Motor neuron (in vitro differentiated cells): ENCODE measurements at places on chromosomes 3 and 15. TPM values are rescaled to one million over a fixed set of nuclear protein-coding genes. Genes with fewer than 3 reads are reported as not detected.

Gene NT5DC2
- 78.6 and 81.3 TPM in 2 replicates for total RNA-seq

Gene RASGRP1
- total RNA-seq, result 1.9 and 2.4 TPM in 2 replicates

Gene KNL1
- 13.1 and 13.7 TPM in 2 replicates for total RNA-seq

Gene ZNF860
- 0.13 and 0.14 TPM in 2 replicates for total RNA-seq

Gene SLC6A11
- total RNA-seq, result 0.64 and 0.79 TPM in 2 replicates

Gene CEP70
- 24.9 and 31.0 TPM in 2 replicates for total RNA-seq

Gene LMCD1
- total RNA-seq, result 4.2 and 6.0 TPM in 2 replicates

Gene SCN11A
- 0.27 and 0.38 TPM in 2 replicates for total RNA-seq

Gene PP2D1
- 0.88 and 0.92 TPM in 2 replicates for total RNA-seq

Gene TNNC1
- total RNA-seq, result 2.2 and 2.4 TPM in 2 replicates

Gene UTS2B
- 0.46 and 0.70 TPM in 2 replicates for total RNA-seq

Gene LYZL4
- not detected in 2 replicates for total RNA-seq

Gene KY
- total RNA-seq, result 0.60 and 0.81 TPM in 2 replicates

Gene FBXO40
- 0.33 and 0.49 TPM in 2 replicates for total RNA-seq

Gene LHFPL4
- 13.5 and 16.9 TPM in 2 replicates for total RNA-seq

Gene WDR93
- 2.2 and 2.6 TPM in 2 replicates for total RNA-seq

Gene MNS1
- 1.5 and 2.1 TPM in 2 replicates for total RNA-seq

Gene SUSD5
- total RNA-seq, result 0.20 and 0.22 TPM in 2 replicates

DNA sequence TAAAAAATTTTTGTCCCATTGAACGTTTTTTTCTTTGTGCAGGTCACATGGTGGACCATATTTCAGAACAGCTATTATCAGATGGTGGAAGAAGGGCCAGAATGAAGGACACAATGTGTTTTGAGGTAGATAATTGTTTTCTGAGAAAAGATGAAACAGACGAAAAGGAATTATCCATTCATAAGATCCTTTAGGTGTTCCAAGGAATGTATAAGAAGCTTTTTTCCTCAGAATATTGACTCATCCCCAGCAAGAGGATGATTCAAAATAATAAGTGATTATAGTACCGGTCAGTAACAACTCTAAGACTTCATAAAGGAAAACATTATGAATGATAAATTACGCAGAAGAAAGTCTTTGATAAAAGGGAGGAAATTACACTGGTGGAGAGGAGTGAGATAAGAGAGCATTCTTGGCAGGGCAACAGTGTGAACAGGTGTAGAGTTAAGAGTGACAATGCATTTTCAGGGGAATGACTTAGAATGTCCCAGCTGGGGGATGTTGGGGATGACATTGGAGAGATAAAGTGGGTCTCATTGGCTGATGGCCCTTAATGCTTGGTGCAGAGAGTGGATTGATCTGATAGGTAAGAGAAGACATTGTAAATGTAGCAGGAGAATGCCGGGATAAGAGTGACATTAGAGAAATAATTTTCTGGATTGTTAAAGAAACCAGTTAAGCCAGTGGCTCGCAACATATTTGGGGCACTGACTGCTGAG is 27.0 kb upstream of the AQP9 start:
- no peak for ATAC-seq

- no peak for ATAC-seq
Observed at GRCh38 chr3:143784446-143784845, 63.8 kb downstream of the SLC9A9 start.

DNA sequence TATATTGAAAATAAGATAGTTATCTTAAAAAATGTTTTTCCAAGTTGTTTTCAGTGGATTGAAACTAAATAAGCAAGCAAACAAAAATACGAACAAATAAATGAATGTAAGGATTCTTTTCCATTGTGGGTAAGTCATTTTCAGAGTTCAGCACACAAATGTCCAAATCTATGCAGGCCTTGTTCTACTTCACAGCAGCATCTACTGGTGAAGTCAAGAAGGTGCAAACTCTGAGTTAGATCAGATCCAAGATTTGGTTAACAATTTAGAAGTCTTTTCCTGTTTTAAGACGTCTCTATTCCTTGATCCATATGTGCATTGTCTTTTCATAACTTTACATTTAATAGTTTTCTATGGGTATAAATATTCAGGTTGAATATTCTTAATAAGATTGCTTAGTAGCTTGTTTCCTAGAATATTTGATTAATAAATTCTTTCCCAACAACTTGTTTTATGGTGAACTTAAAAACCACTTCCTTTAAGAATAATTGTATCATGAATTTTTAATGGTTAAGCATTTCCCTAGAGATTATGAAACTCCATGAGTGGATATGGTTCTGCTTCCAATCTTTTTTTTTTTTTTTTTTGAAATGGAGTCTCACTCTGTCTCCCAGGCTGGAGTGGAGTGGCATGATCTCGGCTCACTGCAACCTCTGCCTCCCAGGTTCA is 10.5 kb downstream of the PTX3 start:
- ATAC-seq, result no peak

DNA sequence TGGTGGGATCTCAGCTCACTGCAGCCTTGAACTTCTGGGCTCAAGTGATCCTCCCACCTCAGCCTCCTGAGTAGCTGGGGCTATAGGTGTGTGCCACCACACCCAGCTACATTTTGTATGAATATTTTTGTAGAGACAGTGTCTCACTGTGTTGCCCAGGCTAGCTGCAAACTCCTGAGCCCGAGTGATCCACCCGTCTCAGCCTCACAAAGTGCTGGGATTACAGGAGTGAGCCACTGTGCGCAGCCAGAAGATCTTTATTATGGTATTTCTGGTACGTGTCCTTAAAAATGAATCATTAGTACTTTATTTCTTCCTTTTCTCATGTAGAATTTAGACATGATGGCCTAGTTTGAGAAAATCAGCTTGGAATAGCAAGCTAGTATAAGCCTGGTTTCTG is 153.3 kb downstream of the BCHE start:
- ATAC-seq, result no peak

- ATAC-seq, result no peak
Observed at GRCh38 chr15:63025460-63025859, 17.1 kb upstream of the TPM1 start.

GRCh38 chr3:184237807-184238206 is 8.4 kb downstream of the VWA5B2 start:
- ATAC-seq, result no peak

GRCh38 chr3:157861076-157861765 is 245.0 kb downstream of the SHOX2 start:
- no peak for ATAC-seq

DNA sequence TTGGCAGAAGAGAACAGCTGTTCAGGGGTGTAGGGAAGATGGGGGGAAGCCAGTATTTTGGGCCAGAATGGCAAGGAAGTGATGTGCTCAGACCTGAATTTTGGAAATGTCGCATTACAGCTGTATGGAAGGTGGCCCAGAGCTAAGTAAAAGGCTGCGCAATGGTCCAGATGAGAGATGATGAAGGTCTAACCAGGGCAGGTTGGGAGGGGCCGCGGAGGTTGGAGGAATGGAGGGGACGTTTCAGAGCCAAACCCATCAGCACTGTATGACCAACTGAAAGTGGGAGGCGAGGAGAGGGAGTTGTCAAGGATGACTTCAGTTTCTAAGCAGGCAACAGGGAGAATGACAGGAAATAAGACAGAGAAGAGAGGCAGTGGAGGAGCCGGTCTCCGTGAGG is 60.8 kb downstream of the ADCY5 start:
- no peak for ATAC-seq

DNA sequence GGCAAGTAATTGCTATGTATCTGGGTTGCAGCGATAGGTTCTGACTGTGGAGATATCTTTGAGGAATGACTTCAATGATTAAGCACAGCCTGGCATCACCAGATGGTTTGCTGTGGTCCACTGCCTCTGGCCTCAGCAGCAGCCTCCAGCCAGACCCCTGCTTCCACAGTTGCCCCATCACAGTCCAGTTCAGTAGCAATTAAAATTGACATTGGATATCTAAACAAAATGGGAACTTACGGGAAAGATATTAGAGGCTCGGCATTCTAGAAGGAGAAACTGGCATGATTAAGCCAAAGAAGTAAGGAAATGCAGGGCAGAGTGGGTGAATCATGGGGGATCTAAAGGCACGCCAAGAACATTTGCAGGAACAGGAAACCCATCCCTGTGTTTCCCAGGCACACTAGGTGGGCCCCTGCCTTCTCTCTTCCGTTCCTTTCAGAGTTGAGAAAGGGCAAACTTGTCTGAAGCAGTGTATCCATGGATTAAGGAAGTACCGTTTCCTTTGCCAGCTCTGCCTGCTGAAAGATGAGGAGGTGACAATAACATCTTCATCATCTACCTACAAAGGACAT is 36.3 kb upstream of the SH3BP5 start:
- no peak for ATAC-seq

GRCh38 chr3:72999951-73000350 is 3.3 kb downstream of the PPP4R2 start:
- no peak for ATAC-seq

GRCh38 chr15:99692825-99693224 is 40.4 kb downstream of the LYSMD4 start:
- no peak for ATAC-seq

DNA sequence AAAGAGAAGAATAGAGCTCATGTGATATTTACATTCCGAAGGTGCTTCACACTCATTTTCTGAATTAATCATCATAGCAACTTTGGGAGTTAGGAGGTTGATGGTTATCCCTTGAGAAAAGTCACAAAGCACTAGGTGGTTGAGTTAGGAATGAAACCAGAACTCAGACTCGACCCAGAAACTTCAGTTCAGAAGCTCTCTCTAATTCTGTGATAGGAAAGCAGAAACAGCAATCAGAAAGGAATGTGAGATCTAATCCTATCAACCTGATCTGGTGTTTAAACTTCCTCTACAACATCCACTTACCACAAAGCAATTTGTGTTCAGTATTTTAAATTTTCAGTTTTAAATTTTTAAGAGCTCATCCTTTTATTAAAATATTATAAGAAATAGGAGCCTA is 211.2 kb downstream of the CNTN3 start:
- ATAC-seq, result no peak

DNA sequence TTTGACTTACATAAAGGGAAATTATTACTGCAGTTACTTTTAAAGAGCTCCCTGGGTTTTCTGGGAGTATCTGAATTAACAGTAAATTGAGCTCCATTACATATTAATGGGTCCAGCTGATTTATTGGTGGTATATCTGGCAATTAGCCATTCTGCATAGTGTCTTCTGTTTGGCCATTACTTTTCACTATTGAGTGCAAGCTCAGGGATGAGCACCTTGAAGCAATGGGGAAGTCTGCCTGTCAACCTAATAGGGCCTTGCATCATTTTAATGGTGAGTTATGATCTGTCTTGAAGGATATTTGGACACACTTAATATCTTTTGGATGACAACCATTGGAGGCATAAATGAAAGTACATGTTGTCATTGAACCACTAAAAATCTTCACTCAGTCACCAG is 73.8 kb downstream of the MFSD1 start:
- ATAC-seq, result no peak

- ATAC-seq, result no peak
Observed at GRCh38 chr3:180142041-180142440, 105.3 kb upstream of the PEX5L start.

DNA sequence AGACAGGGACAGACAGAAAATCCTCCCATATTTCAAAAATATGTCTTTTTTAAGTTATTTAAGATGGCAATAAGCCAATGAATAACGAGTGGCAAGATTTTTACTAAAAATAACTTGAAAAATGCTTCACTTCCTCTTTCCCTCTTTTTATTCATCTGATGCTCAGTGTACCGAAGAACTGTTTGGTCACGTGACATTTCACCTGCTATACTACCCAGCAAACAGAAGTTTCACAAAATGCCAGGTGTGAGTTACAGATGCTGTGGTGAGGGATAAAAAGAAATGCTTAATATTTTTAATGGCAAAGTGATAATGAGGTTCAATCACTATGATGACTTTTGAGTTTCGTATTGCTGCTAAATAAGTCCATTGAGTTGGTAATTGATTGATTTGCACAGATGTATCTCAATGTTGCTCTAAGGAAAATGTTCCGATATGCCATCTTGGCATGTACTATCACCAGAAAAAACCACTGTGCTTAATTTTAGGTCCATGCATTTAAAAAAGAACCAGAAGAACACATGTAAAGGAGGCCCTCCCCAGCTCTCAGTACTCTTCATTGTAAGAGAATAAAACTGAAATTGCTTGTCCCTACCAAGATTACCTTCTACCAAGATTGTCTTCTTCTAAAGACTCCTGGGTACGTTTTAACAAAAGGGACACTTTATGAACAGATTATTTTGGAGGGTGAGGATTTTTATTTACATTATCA is 26.0 kb upstream of the SEC62 start:
- ATAC-seq, result no peak

DNA sequence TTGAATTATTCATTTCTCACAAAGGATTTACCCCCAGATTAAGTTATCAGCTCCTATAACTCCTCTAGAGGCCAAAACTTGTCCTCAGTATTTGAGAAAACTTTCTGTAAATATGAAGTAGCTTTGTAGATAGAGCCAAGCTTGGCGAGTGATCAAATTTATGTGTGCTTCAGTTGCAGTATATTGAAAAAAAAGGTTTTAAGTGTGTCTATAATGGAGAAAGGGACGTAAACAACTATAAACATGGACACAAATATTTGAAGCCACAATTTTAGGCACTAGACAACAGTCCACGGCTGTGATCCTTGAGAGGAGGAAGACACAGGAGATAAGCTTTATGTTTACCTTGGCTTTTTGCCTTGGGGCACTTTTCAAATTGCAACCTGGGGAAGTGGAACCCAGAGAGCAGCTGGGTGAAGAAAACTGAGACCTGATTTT is 118.7 kb downstream of the THRB start:
- no peak for ATAC-seq

GRCh38 chr15:96316953-96317629 is 13.4 kb upstream of the NR2F2 start:
- no peak for ATAC-seq

- ATAC-seq, result no peak
Observed at GRCh38 chr3:12574131-12574530, 17.2 kb downstream of the MKRN2 start.

- no peak for ATAC-seq
Observed at GRCh38 chr3:79245284-79246138, 522.3 kb downstream of the ROBO1 start.

DNA sequence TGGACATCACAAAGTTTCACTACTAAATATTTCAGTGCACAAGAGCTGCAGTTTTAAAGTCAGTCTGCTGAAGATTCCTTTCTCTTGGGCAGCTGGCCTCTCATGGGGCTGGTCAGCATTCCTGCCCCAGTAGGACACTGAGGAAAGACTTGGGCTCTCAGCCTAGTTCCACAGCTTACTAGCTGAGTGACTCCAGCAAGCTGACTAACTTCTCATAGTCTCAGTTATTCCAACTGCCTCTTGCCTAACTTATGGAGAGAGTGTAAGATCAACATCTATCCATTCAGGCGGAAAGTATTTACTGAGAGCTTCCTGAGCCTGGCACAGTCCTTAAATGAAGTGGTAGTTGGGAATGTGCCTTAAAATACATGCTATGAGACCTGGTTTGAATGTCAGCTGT is 27.0 kb downstream of the TM4SF4 start:
- ATAC-seq, result no peak
